ENCODE measurements at places on chromosomes 12 and 14.

DNA sequence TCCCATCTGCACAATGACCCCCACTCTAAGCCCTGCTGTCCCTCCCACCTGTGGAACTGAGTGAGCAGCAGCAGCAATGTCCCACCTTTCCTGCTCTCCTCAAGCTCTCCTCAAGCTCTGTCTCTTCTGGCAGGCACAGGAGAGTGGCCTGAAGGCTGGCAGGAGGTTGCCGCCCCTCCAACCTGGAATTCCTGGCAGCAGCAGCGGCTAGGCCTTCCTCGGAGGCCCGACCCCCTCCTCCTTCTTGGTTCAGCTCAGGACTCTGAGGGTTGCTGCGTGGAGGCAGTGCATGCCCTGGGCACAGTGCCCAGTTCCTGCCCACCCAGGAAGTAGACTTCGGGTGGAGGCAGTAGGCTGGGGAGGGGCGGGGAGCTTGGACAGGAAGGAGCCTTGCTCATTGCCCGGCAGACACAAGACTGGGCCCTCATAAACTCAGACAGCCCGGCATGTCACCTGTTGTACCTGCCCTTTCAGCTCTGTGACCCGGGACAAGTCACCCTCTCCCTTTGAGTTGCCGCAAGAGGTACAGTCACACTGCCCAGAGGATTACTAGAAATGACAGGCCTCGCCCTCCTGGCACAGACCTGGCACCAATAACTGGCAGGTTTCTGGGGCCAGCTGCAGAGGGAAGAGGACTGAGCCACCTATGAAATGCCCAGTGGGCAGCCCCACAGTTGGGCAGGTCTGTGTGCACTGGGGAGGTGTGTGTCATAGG, 2.1 kb upstream of the SERPINA1 start:
- no peak for DNase-seq

DNA sequence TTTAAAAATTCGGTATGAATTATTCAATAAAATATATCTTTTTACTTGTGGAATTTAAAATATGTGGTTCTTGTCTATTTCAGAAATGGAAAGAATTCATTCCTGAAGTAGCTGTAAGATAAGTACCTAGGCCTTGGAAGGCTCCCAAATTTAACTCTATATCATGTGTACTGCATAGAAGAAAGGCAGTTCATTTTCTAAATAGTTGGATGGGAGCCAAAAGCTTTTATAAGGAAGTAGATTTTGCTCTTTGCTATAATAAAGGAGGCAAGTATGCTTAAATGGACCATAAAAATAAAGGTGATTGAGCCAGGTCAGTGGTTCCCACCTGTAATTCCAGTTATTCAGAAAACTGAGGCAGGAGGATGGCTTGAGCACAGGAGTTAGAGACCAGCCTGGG, 187.5 kb downstream of the ATXN7L3B start:
- peak; percentile 67 for DNase-seq

DNA sequence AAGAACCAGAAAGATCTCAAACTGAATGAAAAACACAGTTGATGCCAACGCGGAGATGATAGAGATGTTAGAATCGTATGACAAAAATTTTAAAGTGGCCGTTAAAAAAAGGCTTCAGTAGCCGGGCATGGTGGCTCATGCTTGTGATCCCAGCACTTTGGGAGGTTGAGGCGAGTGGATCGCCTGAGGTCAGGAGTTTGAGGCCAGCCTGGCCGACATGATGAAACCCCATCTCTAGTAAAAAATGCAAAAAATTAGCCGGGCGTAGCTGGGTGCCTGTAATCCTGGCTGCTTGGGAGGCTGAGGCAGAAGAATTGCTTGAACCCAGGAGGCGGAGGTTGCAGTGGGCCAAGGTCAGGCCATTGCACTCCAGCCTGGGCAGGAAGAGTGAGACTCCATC, 5.4 kb upstream of the ACVRL1 start:
- no peak for DNase-seq

GRCh38 chr12:67477681-67478265, 170.8 kb upstream of the DYRK2 start:
- DNase-seq: no peak

DNA sequence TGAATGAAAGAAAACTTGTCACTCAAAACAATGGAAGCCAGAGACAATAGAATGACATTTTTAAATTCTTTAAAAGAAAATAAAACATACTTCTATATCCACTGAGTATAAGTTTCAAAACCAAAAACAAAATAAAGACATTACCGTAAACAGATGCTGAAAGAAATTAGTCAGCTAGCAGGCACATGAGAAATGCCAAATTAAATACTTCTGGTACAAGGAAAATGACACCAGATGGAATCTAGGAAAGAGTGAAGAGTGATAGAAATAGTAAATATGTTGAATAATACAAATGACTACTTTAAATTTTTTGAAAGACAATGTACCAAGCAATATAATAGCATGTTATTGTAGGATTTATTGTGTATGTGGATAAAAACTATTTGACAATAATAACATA, 23.8 kb downstream of the PIK3C2G start:
- no peak for DNase-seq

DNA sequence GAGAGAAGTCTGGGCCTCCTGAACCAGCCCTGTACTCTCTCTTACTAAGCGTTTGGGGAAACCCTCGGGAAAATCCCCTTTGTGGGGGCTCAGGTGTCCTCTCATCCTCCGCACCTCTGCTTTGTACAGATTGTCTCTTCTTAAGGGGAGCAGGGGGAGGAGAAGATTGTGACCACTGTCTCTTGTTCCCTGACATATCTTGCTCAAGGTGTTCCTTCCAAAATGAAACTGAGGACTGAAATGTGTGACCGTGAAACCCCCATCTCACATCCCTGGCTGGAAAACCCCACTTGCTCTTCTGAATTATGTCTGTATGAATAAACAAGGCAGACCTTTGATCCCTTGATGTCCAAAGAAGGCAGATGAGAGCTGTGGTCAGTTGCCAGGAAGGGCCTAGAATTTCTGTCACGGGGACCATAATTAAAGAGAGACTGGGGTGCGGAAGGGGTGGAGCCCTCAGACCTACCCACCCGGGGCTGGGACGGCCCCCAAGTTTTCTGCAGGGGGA, 369.8 kb downstream of the AACS start:
- DNase-seq: no peak

GRCh38 chr12:47277972-47278448, 198.3 kb upstream of the AMIGO2 start:
- peak; percentile 96 for DNase-seq

DNA sequence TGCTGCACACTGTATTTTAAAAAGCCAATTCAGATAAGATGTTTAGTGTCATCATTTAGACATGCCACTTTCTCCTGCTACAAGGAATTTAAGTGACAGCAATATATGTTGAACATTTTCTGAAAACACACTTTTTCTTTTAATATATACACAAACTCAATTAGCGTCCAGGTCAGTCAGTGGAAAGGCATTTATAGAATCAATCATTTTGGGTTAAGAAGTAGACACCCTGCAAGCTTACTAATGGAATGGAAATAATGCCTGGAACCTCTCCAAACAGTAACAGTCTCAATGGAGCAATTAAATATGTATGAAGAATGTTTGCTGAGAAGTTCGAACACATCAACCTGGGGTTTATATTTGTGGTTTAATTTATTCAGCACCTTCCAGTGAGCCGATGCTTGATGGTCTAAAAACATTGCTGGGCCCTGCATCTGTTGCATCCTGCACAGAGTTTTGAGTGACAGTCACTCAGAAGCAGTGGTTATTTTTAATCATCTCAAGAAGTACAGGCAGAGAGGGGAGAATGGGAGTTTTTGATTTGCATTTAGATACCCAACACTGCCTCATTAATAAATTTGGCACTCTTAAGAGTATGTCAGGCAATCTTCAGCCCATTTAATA, 410.7 kb downstream of the TMEM117 start:
- DNase-seq: peak; percentile 60

GRCh38 chr14:34781242-34781641, 66.8 kb upstream of the CFL2 start:
- peak; percentile 94 for DNase-seq

DNA sequence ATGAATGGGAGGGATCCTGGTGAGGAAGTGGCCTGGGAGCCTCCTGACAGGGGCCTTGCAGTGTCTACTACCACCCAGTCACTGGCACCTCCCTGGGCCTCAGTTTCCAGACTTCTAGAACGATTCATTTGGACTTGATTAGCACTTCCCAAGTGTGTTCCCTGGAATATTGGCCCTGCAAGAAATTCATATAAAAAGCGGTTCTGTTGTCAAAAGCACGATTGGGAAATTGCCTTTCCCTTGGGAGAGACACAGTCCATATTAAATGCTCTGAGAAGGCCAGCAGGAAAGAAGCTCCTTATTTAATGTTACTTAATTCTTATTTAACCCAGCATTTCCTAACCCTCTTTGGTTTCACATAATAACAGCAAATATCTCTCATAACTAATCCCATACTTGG, 61.9 kb downstream of the DRAM1 start:
- no peak for DNase-seq

GRCh38 chr12:56916996-56917333, 17.2 kb downstream of the SDR9C7 start:
- DNase-seq: no peak

DNA sequence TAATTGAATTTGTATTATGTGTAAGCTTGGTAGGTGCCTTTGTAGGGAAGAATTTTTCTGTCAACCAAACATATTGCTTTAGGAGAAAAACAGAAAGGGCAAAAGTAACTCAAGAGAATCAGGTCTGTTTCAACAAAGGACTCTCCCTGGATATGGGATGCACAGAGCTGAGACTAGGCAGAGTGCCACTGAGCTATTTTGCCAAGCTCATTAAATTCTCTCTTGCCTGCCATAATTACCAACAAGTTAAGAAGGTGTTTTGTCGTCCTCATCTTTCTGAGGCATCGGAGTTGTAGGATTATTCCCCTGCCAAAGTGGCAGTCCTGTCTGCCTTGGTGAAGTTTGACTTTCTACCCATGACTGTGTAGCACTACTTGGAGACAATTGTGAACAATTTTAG, 438.9 kb upstream of the SEL1L start:
- DNase-seq: no peak

GRCh38 chr14:81656811-81657210, 123.2 kb upstream of the SEL1L start:
- DNase-seq: no peak

All from fibroblast of skin of right biceps (primary cell).